ENCODE measurements at places on chromosomes 3 and 15.

DNA sequence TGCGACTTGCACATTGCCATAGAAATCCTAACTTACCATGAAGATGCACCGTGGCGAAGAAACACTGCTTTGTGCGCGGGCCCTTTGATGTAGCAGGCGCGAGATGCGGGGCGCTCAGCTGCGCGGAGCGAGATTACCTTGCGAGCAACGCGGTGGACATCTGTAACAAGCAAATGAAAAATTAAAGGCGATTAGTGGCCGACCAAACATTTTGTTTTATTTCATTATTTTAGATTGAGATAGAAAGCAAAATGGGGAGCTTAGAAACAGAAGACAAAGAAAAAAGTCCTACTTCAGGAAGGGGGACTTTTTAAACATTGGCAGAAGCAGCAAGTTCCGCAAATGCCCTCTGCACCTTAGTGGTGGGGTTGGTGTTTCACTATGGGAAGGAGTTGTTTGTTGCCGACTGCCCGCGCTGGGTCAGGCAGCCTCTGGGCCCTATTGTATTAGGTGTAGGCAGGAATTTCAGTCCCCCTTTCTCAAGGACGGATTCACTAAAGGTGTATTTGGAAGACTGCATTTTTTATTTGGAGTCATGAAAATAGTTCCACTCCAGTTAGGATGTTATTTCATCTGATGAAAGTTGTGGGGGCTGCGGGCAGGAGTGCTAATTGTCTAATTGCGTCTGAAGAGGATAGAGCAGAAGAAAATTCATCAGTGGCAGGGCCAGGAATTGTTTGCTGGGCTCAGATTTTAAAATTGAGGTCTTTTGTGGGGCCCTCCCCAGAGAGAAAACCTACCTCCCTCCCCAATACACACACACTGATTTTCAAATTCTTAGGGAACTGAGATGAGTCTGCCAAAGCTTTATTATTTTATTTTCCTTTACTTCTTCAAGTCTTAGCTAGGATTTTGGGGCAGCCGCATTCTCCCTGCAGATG lies 17.4 kb downstream of the ZIC4 start:
- no peak for DNase-seq

DNA sequence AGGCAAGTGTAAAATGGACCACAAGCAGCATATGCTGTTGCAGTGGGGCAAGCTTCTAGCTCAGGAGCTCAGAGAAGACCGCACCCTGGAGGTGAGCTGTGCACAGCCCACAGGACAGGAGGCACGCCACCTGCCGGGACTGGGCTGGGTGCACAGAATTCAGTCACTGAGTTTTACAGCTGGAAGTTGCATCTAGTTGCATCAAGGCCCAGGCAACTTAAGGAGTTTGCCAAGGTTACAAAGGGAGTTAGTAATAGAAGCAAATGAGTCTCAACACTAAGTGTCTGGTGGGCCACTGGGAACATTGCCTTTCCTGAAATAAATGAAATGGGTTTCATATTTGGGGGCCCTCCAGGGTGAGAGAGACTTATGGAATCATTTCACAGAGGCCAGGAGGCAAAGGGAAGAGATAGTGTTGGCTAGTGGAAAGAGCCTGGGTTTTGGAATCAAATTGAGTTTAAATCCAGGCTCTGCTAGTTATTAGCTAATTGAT lies 36.0 kb upstream of the TIMP4 start:
- peak; percentile 36 for DNase-seq

- DNase-seq: no peak
These were observed 1.4 kb downstream of the ATP11B start for GRCh38 chr3:182794455-182795388.

DNA sequence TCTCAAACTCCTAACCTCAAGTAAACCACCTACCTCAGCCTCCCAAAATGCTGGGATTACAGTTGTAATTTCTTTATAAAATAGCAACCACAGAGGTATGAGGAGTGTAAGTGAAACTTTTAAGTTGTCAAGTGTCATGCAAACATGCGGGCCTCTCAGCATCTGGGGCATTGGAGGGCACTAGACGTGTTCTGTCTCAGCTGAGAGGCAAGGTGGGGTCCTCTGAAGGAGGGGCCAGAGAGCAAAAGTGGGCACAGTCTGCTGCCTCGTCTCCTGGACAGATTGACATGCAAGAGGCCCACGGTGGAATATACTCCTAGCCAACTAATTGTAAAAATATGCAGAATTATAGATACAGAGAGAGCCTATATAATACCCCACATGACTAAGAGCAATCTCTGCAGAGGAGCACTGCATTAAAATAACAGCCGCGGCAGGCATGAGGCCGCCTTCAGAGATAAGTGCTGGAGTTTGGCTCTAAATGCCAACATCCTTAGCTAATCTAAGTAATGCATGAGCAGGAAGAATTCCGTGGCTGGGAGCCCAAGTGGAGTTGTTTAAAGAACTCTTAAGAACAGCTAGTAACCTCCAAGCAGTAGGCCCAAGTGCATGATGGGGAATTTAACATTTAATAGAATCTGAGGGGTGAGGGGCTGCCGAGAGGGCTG lies 87.8 kb upstream of the RNU6-1 start:
- DNase-seq: peak; percentile 36

Data from RWPE1 (cell line).